ENCODE measurements at places on chromosomes 6 and 20. TPM values are rescaled to one million over a fixed set of nuclear protein-coding genes. Genes with fewer than 3 reads are reported as not detected.

FILIP1 gene
- total RNA-seq: 0.40 TPM

AVP gene
- total RNA-seq: not detected

COX4I2 gene
- total RNA-seq: not detected

GRCh38 chr6:1657771-1658165, 48.1 kb downstream of the FOXC1 start:
- no peak for DNase-seq

DNA sequence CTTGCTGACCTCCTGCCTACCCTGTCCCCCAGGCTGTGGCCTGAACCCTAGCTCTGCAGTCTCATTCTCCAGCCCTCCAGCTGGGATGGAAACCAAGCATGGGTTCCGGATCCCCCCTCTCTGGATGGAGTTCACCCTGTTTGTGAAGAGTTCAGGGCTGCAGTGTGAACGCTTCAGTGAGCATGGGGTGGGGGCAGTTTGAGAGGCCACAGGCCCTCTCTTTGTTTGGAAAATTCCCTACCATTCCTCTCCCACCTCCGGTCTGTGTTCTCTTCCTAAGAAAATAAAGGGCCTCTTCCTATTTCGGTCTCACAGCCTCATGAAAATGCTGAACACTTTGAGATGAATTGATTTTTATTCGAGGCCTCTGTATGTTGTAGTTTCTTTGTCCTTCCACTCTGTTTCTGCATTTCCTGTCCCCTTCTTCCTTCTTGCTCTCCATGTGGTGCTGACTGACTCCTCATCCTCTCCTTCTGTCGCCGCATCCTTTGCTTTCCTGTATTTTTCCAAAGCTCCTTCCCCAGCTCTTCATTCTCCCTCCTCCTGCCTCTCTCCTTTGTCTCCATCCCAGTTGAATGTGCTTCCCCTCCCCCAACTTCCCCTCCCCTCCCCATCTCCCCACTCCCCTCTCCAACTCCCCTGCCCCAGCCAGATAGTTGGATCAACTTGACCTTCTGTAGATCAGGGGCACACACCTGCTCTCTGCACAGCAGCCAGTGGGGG, 2.4 kb upstream of the KCNK5 start:
- no peak for DNase-seq

- no peak for DNase-seq
These were observed 7.0 kb upstream of the RREB1 start for GRCh38 chr6:7100753-7101081.

GRCh38 chr6:42942444-42942843, 13.2 kb downstream of the CNPY3 start:
- no peak for DNase-seq

DNA sequence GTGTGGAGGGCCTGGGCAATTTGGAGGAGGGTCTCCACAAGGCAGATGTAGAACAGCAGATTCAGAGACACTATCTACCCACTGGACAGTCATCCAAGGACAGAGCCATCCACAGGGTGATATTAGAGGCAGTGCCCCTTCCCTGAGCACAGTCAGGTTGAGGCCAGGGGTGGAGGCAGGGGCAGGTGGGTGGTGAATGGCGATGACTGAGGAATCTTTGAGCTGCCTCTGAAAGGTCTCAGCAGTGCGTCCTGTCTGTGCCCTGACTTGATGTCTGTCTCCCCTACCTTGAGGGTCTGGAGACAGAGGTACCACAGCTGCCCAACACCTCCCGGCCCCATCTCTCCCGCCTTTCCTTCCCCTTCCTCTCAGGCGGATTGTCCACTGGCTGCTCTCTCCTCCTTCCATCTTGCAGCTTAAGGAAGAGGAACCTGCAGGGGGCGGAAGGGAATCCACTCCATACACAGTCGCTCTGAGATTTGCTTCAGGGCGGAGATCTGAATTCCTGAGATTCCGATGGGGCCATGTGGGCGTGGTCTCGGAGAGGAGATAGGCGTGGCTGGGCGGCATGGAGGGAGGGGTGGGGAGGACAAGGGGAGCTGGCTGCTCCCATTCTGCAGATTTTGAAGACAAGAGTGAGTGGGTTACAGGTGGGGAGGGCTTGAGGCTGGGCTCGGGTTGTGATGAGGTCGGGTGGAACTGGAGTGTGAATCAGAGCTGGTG, 1.7 kb downstream of the MUCL3 start:
- peak; percentile 91 for DNase-seq

DNA sequence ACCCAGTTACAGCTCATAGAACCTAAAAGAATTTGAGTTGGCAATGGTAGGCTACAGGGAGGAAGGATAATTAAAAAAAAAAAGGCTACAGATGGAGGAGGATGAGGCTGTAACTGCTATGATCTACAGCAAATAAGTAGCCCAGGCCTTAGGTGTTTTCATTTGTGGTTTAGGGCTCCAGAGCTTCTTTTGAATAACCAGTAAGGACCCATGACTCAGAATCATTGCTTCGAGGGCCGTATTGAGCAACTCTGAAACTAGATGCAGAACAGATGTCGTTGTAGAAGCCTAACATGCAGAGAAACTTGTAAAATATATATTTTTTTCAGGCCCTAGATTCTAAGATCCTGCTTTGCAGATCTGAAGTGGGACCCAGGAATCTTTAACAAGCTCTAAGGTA, 19.0 kb upstream of the ASIP start:
- peak; percentile 80 for DNase-seq

- DNase-seq: no peak
These were observed 30.1 kb downstream of the CDYL start for GRCh38 chr6:4806337-4806725.

DNA sequence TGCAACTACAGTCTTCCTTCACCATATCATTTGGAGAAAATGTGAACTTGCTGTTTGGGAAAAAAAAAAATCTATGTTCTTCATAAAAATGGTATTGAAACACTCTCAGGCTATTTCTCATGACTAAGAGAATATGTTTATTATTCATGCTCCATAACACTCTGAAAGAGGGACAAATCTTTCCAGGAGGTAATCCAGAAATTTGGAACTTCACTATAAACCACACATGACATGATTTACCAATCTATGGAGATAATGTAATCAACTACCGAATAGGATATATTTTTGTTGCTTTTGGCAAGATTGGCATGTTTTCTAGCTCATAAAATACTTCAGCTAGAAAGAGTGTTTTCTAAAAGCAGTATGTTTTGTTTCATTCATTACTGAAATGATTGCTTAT, 56.3 kb downstream of the THEMIS start:
- no peak for DNase-seq

DNA sequence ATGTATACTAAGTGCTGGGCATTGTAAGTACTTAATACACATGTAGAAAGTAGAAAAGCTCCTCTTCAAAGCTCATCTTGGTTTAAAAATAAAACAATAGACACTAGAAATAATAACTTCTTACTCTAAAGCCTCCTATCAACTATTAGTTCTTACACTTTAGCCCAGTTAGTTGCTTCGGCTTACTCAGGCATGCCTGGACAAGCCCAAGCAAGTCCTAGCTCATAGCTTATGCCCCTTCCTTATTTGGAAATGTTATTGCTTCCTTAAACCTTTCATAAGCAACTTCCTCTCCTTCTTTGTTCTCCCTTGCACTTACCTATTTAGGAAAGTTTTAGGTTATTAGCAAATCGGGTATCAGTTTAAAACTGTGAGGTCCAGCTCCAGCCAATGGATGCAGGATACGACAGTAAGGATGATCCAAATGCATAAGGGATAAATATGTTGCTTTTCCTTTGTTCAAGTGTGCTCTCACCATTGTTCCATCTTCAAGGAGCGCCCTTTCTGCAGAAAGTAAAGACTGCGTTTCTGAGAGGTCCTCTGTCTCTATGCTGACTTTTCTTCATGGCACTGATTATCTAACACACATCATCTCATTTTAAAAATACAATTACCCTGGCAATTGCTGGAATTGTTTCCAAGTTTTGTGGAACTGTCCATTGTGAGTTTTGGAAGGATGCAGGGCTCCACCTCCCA, 12.3 kb downstream of the TMEM30A start:
- no peak for DNase-seq

GRCh38 chr6:111722179-111722731, 116.6 kb upstream of the TRAF3IP2 start:
- peak; percentile 75 for DNase-seq
